ENCODE measurements at places on chromosomes 6 and 20.

- DNase-seq: no peak
Observed at GRCh38 chr6:150887978-150888563, 22.6 kb downstream of the MTHFD1L start.

DNA sequence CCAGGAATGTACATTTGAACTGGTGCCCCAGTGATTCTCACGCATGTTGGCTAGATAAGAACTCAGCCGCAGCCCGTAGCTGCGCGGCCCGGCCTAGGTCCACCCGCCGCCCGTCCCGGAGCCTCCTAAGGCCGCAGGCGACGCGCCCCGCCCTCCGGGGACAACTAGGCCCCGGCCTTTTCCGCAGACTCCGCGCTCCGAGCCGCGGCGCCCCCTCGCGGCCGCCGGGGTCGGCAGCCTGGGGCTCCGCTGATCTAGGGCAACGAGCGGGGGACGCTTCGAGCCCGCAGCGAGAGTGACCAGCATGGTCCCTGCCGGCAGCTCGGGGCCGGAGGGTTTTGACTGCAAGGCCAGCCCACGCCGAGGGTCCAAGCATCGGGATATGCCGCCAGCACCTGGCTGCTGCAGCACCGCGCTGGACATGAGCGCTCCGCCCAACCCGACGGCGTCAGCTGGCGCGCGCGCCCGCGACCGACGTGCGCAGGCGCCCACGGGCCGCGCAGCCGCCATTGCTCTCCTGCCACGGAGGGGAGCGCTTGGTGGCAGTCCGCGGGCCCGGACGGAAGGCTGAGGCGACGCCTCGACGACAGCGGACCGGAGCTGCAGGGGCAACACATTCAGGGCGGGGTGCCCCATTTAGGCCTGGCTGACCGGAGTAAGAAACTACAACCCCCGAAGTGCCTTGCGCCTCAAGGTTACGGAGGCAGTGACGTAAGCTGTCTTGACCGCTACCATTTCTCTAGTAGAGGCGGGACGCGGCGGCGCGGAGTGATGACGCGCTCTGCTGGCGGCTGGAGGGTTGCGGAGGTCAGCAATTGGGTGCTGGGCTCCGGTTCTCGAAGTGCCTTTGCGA, at the start of gene AP5S1:
Gene AP5S1, plus strand, starts transcription at position 500 of the 853 bp plus-strand sequence. CDS start 1,571 bp downstream, outside the sequence.
- DNase-seq: peak; percentile 86

DNA sequence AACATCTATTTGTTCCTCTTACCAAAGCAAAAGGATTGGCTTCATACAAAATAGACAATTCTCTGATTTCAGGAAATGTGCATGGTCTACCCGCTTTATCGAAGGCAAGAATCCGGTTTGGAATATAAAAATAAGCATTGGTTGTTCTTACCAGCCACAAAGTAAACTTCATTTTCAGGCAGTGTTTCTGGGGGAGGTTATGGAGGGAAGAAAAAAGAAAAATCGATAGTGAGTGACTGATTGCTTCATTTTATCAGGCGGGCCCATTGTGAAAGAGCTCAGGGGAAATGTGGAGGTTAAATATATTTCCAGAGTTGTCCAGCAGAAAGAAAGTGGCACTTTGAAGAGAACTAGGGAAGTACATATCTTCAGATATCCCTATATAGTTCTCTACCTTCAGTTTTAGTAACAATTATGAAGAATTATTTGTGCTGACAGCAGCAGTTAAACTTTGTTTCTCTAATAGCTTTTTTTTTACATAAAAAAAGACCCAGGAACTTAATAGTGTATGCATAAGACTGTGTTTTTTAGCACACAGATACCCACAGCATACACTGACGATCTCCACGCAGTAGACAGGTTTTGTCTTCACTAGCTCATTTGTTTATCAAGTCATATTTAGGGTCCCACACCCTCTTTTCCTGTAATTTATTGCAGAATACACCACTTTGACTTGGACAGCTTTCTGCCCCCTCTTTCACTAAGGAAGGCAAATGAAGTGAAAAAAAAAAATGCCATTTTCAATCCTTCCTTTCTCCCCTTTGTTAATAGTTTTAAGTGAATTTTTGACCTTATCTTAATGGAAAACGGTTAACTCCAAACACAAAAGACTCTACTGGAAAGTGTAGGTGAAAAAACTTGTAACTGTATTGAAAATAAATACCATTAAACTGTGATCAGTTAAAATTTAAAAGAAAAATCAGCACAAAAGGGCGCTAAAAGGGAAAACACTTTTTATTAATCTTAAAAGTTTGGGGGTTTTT, 2.9 kb downstream of the POU3F2 start:
- no peak for DNase-seq

- DNase-seq: no peak
Observed at GRCh38 chr20:13111249-13111911, 102.6 kb downstream of the SPTLC3 start.

DNA sequence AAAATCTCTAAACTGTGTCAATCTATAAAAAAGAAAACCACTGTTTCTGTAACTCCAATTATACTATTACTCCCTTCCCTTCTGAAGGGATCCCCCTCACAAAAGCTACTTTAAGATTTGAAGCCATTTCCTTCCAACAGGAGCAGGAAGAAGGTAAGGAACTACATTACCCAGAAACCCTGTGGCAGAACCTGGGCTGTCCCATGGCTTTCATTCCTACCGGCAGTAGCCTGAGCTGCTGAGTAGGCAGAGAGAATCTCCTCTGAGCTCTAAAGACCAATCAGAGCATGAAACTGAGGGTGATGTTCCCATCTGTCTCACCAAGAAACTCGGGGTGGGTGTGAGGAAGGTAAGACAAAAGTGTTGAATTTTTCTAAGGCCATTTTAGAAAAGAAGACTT, 108.0 kb upstream of the LRFN2 start:
- DNase-seq: no peak

GRCh38 chr6:166615059-166615770, 11.8 kb downstream of the RPS6KA2 start:
- DNase-seq: no peak
